ENCODE measurements at places on chromosomes 5 and 9.

DNA sequence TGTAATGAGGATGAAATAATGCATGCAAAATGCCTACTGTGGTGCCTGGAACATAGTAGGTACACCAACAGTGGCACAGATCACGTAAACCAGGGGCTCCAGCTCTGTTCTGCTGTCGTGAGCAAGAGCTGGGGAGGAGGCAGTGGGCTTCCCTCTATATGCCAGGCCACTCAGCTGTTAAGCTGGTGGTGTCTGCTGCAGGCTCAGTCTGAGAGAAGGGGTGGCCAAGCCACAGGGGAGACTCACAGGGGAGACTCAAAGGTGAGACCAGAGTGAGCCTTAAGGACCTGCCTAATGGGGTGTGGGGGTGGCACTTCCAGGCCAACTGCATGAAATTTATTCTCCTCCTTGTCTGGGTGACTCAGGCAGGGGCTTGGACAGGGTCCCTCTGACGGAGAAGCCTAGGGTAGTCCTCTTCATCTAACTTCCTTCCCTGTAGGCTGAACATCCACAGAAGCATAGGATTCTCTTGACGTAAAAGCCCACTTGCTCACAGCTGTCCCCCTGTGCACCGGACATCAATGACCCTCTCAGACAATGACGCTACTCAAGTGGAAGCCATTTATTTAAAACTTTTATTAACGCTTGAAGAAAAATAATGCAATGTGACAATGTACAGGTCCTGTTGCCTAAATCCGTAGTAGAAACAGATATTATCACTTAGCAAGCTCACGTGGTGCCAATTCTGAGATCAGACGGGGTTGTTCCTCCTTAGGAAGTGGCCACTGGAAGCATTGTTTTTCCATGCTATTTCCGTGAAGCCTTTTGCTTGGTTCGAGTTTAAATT, 13.9 kb downstream of the STC2 start:
- no peak for DNase-seq

DNA sequence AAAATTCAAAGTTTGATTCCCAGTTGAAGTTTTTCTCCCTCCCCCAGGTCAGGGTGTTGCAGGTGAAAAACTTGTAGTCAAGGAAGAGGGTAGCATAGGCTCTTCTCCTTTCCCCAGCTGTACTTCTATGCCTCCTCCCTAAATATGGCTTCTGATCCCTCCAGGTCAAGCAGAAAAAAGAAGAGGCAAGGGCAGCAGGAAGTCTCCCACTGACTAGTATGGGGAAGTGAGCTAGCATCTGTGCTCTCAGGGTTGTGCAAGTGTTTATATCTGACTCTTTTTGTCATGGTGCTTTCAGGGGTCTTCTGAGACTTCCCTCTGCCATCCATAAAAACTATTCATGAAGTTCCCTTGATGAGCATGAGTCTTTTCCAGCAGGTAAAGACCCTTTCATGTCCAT, 76.0 kb downstream of the ATPSCKMT start:
- DNase-seq = no peak

DNA sequence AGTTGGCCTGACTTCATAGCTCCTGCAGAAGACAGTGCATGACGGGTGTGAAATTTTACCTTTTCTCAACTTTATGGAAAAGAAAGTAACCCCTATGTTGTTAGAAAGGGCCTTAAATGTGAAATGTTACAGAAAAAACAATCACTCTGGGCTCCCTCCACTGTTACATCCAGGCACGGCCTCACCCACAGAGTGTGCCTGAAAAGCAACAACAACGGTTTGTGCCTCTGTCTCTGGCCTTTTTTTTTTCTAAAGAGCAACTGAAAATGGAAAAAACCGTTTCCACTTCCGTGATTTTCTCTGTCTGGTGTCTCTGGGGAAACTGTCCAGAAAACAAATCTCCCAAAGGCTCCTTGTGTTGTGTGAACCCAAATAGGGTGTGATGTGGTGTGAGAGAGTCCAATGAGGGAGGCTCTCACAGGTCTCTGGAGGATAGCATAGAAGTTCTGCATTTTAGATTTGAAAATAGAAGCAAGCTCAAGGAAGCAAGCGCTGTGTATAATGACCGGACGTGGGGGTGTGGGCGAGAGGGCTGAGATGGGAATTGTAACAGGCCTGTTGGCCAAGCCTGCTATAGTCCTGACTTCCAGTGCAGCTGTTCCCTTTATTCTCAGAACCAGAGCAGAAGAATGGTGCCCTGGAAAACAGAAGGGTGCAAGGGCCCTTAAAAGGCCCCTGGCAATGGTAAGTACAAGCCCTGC, 221.8 kb upstream of the TUT7 start:
- DNase-seq = no peak

- DNase-seq = no peak
These were observed 366.5 kb downstream of the CHSY3 start for GRCh38 chr5:130270786-130271185.

GRCh38 chr5:130138406-130139045, 234.3 kb downstream of the CHSY3 start:
- no peak for DNase-seq

Measured in HuH-7.5 (cell line).